NCI-H1417 treated with DMSO at 0.1 percent for 48 hours (cell line): ENCODE measurements at places on chromosomes 3 and 15.

GRCh38 chr3:47565734-47566550 lies 12.7 kb downstream of the CSPG5 start:
- DNase-seq = no peak

DNA sequence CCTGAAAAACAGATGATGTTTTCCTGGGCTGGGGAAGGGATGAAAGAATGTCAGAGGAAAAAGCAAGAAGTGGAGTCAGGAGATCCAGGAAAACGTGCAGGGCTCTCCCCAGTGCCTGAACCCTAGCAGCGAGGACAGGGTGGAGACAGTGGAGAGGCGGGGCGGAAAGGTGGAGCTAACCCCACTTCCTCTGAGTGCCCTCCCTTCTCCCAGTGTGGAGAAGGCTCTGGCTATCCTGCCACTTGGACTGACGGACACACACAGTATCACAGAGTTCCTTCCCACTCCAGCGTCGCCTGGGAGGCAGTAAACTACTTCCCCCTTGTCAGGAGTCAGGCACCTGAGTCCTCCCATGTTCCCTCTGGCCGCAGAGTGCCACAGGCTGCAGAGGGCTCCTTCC lies 125.3 kb upstream of the CHRNA7 start:
- DNase-seq = no peak

GRCh38 chr15:101101676-101102075 lies 150.2 kb downstream of the CHSY1 start:
- DNase-seq = no peak

GRCh38 chr15:44160796-44161195 lies 34.3 kb downstream of the FRMD5 start:
- DNase-seq = no peak

DNA sequence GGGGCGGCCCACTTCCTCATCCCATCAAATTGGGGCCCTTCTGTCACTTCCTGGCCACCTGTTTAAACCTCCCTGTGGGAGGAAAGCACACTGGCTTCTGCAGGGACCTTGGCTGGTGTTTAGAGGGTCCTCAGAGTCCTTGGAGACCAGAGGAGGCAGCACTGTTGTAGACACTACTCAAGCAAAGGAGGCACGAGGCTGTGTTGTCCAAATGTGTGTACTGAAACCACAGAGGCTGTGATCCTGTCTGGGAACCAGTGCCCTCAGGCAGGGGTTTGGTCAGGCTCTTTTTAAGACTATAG lies 12.4 kb upstream of the SEC13 start:
- no peak for DNase-seq

DNA sequence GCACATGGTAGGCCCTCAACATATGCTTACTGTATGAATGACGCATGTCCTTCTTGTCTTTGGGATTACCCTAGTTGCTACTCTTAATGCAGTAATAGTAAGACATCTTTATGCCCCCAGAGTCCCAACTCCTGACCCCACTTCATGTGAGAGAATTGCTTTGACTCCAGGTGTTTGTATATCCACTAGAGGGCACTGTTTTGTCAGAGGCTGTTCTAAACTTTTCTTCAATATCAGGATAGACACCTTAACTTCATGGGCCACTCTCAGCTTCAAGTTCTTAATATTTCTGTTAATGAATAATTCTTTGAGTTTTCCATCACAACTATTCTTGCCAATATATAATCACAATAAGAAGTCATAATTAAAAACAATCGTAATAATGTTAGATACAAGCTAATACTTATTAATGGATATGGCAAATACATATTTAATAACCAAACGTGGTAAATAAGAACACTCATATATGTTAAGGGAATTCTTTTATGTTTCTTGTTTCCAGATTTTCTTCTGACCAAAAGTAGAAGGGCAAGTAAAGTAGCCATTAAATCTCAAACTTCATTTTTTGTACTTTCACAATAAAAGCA lies 337.2 kb upstream of the DNAJC19 start:
- DNase-seq = peak; percentile 42

- no peak for DNase-seq
Observed at GRCh38 chr3:190577225-190577624, 63.3 kb downstream of the IL1RAP start.
